Spleen (tissue), 13 donors: ENCODE measurements at places on chromosomes 7 and 10. TPM values are rescaled to one million over a fixed set of nuclear protein-coding genes. Genes with fewer than 3 reads are reported as not detected.

TFR2 gene
- total RNA-seq: 1.9 TPM

ZNF25 gene
- total RNA-seq: 14.0 TPM

GRCh38 chr10:14052931-14053330, 277.8 kb downstream of the FRMD4A start:
- no peaks in the 10 kb centered on the region for H3K27me3 ChIP-seq
- no peak overlapping the region for H3K27ac ChIP-seq
- no peak for DNase-seq
- no peaks in the 10 kb centered on the region for H3K36me3 ChIP-seq

GRCh38 chr10:75043256-75044131, 68.0 kb upstream of the SAMD8 start:
- H3K4me1 ChIP-seq: peaks cover 5% of the 10 kb centered on the region
- peak overlapping the region; percentile 18 for H3K4me3 ChIP-seq
- peak; percentile 81 for DNase-seq
- no peak overlapping the region for H3K27ac ChIP-seq
- H3K27me3 ChIP-seq: peaks cover 9% of the 10 kb centered on the region

GRCh38 chr7:24312588-24312987, 28.6 kb downstream of the NPY start:
- no peaks in the 10 kb centered on the region for H3K36me3 ChIP-seq
- no peak overlapping the region for H3K27ac ChIP-seq
- H3K4me3 ChIP-seq: no peak overlapping the region
- DNase-seq: no peak

DNA sequence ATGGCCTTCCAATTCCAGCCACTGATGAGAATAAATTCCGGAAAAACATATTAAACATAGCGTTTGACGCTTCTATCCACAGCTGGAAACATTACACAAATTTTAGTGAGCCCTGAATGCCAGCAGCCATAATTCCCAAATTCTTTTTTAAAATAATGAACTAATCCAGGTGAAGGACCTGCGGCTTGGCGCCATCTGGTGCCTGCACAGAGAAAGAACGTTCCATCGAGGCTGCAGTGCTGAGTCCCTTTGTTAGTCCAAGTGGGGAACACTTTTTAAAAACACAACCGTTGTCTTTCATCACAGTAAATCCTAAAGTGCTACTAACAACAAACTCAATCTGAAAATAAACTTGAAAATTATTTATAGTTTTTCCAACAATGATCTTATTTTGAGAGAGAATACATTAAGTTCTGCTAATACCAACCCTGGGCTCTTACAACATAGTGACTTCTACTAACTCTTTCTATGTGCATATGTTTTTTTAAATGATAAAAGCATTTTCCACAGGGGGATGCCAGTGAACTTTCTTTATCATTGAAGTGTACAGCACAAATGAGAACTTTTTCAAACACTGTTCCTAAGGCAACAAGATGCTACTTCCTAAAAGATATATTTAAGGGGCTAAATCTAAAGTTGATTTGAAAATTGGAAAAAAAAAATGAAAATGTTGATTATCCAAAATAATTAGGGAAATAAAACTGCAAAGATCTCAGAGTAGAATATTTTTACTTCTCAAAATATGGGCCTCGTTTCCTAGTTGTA, 166.9 kb upstream of the RNF32 start:
- no peak overlapping the region for H3K4me3 ChIP-seq
- no peak overlapping the region for H3K27ac ChIP-seq
- no peak for DNase-seq
- peaks cover 5% of the 10 kb centered on the region for H3K4me1 ChIP-seq
- H3K27me3 ChIP-seq: no peaks in the 10 kb centered on the region
